ENCODE measurements at places on chromosomes 5 and 9.
A peak's percentile ranks its signal among the peaks of the same experiment; 100 is the strongest.

GRCh38 chr5:173383711-173384110, 55.5 kb upstream of the STC2 start:
- no peak for DNase-seq

DNA sequence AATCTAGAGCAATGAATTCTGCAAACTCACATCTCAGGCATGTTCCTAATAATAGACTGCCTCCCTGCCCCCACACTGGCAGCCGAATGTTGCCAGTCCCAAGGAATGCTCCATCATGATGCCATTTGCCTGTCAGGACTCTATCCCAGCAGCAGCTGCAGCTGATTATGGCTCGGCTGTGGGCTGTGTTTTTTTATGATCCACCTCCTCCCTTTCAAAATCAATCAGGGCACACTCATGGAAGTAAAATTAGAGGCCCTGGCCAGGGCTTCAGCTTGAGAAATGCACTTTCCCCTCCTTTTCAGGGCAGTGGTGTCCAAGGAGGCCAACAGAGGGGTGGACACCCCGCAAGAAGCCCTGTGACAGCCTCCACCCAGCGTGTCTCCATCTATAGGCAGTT, 176.7 kb upstream of the S1PR3 start:
- DNase-seq: peak; percentile 79

DNA sequence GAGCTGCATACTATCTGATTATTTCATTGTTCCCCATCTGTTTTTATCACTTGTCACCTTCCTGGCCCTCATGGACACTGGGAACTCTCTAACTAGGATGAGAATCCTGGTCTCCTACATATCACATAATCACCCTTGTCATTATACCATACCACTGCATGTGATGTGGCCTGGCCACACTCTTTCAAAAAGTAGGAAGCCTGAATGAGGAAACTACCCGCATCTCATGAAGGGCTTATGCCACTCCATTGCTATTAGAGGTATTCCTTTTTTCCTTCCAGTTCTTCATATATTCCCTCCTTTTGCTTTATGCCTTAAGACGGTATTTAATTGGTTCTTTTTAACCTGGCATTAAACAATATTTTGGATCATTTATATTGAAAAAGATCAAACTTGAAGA, 1341.4 kb upstream of the NUDT12 start:
- no peak for DNase-seq

DNA sequence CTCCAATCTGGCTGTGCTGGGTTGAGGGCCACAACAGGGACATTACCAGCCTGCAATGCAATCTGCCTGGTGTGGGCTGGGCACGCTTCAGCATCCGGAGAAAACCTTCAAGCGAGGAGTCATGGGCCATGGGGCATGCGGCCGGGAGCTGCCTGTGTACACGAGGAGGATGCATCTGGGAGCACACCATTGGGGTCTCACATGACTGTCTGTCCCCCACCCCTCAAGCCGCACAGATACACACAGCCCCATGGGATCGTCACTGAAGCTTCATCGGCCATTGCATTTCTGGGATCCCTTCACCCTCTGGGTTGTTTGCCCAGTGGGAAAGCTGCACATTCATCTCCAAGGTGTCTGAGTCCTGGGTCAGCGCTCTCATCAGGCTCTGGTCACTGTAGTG, 9.9 kb downstream of the LCN1 start:
- DNase-seq: no peak

DNA sequence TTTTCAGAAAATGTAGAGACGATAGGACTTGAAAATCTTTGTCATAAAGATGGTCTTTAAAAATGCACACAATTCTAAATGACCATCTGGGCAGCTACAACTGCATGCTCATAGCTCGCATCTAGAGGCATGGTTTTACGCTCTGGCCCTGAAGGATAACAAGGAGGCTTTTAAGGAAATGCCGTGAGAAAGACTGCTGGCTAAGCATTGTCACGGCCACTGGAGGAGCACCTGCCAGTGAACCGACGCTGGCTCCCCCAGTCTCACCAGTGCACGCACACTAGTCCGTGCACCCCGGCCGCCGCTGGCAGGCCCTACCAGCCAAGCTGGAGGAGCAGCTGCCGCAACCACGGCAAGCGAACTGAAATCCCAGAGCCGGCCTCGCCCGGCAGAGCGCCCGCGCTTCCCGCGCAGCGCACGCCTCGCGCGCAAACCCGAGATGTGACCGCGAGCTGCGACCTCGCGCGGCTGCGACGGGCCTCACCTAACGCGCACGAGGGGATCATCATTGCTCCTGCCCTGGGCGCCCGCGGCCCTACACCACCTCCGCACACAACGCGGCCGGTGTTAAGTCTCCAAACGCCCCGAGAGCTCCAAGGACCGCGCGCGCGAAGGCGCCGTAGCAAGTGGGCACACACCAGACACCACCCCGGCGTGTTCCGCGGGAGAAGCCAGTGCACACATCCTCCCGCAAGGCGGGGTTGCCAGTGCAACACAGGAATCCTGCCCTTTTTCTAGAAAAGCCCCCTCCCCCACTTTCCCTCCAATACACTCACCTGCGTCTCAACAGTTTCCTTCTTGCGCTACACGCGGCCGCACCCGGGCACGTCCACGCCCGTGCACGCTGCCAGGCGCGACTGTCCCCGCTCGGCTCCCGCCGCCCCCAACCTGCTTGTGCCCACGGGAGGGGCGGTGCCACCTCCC, 5.3 kb downstream of the ELAVL2 start:
- DNase-seq: peak; percentile 41

DNA sequence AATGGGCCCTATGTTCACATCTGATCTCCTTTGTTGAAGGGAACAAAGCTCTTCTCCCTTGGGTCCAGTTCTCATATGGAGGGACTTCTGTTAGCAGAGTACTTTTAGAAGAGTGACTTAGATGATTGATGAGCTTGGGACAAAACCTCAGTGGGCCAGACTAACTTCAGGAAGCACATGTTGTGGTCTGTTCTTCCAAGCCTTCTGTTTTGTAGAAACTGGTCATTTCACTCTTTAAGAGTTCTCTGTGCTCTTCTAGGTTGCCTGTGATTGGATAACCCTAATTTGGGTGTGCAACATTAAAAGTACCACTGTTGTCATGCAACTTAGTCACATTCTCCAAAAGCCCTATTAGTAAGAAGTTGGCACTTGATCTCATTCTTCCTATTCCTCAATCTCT, 183.5 kb upstream of the ACO1 start:
- DNase-seq: no peak

DNA sequence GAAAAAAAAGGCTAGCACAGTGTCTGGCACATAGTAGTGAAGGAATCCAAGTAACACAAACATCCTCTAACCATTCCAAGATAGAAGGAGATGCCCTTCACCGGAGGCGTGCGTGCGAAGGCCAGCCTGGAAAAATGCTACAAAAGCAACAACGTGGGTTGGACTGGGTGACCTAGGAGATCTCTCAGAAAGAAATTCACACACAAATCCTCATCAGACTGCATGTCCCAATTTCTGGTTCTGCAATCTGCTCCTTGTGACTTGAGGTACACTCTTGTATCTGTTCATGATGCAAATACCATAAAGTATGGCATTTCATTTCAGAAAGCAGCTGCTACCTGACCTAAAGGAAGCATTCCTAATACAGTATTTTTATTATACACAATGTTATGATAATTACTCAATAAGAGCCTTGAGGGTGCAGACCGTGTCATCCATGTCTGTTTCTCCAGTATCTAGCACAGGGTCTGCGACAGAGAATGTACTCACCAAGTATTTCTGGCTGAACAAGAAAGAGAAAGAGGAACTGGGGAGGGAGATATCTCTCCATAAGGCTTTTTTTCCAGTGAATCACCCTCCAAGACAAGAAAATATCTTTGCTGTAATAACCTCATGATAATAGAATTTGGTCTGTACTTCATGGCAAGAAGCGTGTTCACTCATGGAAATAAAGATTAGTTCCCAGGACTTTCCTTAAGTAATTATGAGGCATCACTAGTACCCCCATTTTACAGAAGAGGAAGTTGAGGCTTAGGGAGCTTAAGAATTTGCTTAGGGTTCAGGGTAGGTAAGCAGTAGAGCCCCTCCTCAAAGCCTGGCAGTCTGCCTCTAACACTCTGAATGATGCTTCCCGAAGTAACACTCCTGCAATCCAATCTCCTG, 138.3 kb downstream of the CDK5RAP2 start:
- DNase-seq: no peak

- peak; percentile 35 for DNase-seq
Observed at GRCh38 chr5:172777881-172778814, 7.2 kb upstream of the DUSP1 start.

- DNase-seq: no peak
Observed at GRCh38 chr9:84324811-84325210, 15.7 kb downstream of the SLC28A3 start.

DNA sequence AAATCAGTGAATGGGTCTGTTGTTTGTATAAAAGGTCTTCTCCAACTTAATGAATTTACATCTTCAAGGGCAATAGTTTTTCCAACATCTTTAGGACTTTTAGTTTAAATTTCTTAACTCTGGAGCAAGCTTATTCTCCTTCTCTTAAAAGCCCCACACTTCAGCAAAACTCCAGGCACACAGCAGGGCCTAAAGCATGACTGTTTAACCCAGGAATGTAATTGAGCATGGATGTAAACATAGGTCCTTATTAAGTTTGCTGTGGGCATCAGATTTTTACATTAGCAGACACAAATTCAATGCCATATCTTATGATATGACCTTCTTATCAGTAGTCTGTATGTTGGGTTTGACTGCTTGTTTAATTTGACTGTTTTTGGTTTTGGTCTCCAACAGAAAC, 78.9 kb downstream of the ABCA1 start:
- no peak for DNase-seq

GRCh38 chr5:40904205-40904993, 4.9 kb upstream of the C7 start:
- DNase-seq: peak; percentile 33

GRCh38 chr5:160516696-160517530, 95.3 kb downstream of the PTTG1 start:
- DNase-seq: no peak

DNA sequence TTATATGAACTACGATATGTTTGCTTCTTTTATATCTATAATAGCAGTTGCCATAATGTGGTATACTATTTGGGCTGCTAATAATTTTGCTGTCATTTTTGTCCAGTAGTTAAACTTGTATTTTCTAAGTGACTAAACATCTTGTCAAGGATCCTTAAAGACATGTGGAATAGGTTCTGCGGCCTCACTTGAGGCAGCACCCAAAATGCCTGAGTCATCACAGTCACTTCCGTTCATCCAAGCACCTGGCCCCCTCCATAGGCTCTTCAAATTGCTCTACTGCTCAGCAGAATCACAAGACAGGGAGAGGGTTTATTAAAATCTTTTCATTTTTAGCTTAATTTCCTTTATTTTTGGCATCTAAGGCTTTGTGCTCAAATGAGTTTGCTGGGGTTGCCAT, 259.1 kb downstream of the AOPEP start:
- no peak for DNase-seq

- no peak for DNase-seq
Observed at GRCh38 chr9:18888290-18888689, 144.7 kb downstream of the SAXO1 start.

GRCh38 chr5:119343052-119343451, 12.8 kb upstream of the TNFAIP8 start:
- no peak for DNase-seq

DNA sequence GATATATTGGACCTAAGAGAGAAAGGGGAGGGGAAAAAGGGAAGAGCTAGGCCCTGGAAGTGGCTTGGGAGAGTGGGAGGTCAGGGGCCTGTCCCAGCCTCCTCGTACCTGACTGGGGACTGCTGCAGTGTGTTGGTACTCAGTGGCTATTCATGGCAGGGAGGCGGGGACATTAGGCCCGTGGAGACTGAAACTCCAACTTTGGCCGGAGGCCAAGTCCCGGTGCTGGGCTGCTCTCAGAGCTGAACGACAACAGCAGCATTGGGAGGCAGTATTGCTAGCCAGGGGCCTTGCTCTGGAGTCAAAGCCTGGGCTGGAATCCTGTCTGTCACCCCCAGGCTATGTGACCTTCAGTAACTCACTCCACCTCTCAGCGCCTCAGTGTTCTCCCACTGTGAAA, 37.8 kb downstream of the NEURL1B start:
- DNase-seq: no peak

GRCh38 chr9:99635032-99635431, 186.7 kb upstream of the NR4A3 start:
- no peak for DNase-seq

- DNase-seq: peak; percentile 63
Observed at GRCh38 chr9:108271646-108272348, 584.0 kb downstream of the ACTL7B start.

DNA sequence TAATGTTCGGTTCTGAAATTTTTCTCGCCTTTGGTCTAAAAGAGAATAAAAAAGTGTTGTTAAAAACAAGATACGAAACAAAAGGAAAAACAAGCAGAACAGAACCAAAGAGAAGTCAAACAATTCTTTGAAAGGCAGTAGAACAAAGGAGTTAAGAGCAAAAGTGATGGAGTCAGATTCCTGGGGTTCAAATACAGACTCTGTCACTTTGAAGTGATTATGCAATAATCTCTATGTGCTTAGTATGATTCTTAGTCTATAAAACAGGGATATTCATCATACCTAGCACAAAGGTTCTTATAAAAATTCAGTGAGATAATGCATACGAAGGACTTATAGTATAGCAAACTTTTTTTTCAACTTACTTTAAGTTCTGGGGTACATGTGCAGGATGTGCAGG, 48.3 kb downstream of the C9 start:
- no peak for DNase-seq

- no peak for DNase-seq
Observed at GRCh38 chr9:124595743-124596142, 88.5 kb upstream of the NR5A1 start.

DNA sequence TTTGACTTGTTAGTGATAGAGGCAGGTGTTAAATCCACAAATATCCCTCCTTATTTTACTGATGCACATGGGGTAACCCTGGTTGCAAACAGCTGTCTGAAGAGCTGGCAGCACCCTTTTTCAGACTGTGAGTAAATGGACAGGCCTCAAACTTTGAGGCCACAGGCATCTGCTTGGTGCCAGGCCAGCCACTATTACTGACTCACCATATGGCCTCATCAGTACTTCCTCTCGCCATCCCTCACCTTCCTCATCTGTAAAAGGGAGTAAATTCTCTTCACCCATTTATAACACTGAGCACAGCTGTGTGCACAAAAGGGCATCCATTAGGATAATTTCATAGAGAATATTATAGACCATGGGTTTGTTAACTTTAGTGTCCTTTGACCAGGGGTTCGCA, 11.9 kb upstream of the TNIP1 start:
- peak; percentile 44 for DNase-seq

DNA sequence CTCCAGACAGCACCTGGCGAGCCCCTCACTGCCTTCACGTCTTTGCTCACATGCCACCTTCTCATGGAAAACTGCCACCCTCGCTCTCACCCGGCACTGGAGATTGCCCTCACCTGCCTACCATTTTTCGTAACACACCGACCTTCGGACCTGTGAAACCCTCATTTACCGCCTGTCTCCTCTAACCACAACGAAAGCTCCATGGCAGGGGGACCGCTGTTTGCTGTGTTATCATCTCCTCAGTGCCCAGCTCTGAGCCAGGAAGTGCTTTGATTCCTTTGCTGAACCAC, 109.2 kb upstream of the PHYKPL start:
- DNase-seq: no peak

GRCh38 chr9:107024193-107024592, 161.2 kb downstream of the ZNF462 start:
- DNase-seq: no peak

- DNase-seq: no peak
Observed at GRCh38 chr5:113282472-113282871, 152.3 kb downstream of the TSSK1B start.
